ENCODE measurements at places on chromosomes 5 and 9.

- no peak for DNase-seq
These were observed 110.0 kb downstream of the COL5A1 start for GRCh38 chr9:134751622-134752021.

GRCh38 chr5:102153003-102153759, 142.9 kb downstream of the SLCO4C1 start:
- DNase-seq: no peak

GRCh38 chr5:10984021-10984715, 223.1 kb upstream of the DAP start:
- no peak for DNase-seq

GRCh38 chr9:75116306-75116705, 28.0 kb downstream of the OSTF1 start:
- DNase-seq: no peak

DNA sequence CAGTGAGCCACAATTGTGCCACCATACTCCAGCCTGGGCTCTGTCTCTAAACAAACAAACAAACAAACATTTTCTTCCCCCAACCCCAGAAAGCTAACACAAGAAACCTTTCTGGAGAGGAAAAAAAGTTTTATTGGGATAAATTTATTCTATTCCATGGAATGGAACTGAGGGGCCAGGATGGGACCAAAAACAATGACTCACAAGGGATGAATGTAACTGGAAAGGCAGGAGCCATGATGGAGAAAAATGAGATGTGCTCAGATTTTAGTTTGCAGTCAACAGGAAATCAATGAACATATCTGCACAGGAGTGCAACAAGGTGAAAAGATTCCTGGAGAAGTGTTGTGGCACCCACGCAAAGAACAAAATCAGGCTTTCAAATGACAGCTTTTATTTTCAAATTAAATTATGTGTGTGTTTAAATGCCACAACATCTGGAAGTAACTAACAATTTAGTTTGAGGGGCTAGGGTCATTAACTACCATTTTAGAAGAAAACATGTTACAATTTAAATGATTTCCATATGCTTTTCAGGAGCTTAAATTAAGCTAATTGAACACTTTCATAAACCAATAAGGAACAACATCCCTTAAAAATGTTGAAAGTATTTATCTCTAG, 208.6 kb downstream of the TSSK1B start:
- DNase-seq: no peak

GRCh38 chr5:178428341-178429155, 161.6 kb downstream of the COL23A1 start:
- no peak for DNase-seq

DNA sequence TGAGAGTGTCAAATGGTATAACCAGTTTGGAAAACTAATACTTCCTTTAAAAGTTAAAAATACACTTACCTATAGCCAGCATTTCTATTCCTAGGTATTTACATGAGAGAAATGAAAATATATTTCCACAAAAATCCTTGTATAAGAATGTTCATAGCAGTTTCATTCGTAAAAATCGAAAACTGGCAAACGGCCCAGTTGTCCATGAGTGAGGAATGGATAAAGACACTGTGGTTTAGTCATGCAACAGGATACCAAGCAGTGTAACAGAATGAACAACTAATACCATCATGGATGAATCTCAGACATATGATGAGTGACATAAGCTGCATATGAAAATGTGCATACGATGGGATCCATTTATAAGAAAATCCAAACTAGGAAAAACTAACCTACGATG, 136.7 kb downstream of the MACROH2A1 start:
- no peak for DNase-seq

DNA sequence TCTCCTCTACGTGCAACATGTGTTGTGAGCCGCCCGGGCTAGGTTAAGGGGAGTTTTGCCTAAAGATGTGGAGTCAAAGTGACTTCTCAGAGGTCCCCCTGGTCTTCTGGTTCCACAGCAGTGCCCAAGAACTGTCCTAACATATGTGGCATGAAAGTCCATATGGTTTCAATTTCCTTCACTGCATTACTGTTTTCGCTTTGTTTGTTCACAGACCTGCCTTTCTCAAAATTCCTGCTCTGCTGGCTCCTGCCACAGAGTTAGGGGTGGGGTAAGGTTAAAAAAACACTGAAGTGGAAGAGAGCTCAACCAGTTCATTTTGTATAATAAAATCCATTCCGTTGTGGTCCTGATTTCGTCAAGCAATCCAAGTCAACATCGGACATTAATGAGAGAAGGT, 289.4 kb downstream of the DMAC1 start:
- no peak for DNase-seq

DNA sequence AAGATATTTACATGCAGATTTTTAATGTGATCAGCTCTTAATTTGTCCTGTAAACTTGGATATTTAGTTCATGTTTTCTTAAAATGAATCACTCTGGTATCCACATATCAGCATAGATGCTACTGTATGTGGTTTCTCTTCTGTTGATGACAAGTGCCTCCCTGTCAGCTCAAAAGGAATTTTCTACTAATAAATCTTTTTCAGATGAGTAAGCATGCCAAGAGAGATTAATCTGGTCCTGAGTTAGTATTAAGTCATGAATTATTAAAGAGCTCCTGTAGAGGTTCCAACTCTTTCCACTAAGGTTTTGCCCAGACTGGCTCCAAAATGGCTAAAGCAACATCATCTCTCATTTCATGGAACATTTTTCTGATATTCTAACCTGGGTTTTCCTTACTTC, 129.2 kb downstream of the GOLPH3 start:
- DNase-seq: no peak

GRCh38 chr9:120710110-120710981, 3.9 kb downstream of the MEGF9 start:
- DNase-seq: no peak

DNA sequence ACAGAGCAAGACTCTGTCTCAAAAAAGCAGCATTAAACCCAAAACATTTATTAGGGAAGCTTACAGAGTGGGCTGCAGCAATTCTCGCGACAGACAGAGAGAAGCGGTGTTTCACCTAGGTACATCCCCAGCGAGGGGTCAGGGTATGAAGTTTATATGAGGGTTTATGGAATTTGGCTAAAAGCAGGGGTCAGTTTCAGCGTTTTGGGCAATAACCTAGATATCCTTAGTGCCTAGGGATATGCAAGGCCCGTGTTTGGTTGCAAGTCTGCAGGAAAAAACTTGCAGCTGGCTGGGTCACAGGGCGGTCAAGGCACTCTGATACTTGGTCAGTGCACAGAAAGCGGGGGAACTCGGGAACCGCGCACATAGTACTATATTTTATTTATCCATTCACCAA, 649 bp upstream of the GLE1 start:
- no peak for DNase-seq

- no peak for DNase-seq
These were observed 131.0 kb downstream of the NSG2 start for GRCh38 chr5:174176511-174176910.

DNA sequence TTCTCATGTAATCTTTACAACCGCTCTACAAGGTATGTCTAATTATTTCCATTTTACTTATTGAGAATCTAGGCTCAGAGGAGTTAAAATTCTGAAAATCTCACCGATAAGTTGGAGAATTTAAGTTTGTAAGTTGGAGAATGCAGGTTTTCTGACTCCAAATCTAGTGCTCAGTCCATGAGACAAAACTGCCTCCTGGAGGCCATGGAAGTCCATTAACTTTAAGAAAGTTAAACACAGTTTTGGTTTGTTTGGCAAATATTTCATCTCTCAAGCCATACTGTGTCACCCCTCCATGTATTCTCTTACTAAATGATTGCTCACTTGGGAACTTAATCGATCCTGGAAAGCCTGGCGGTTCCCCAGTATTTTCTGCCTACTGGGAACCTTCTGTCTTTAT, 52.6 kb downstream of the INIP start:
- DNase-seq: no peak

- DNase-seq: no peak
These were observed 188.3 kb downstream of the GNAQ start for GRCh38 chr9:77843076-77843870.

- DNase-seq: no peak
These were observed 44.7 kb upstream of the NKD2 start for GRCh38 chr5:963673-964531.

DNA sequence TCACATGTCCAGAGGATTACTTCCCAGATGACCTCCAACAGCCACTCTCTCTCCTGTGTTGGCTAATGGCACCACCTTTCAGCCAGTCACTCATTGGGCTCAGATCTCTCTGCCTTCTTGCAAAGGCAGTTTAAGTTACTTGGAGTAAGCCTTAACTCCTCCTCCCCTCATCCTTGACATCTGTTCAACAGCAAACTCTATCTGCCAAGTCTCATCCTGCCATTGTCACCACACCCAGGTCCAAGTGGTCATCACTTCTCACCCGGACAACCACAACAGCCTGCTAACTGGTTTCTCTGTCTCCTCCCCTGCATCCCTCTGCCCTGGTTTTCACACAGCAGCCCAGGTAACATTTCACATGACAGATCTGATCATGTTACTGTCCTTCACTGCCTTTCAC, 58.5 kb downstream of the DCP2 start:
- no peak for DNase-seq

- no peak for DNase-seq
These were observed 6.3 kb downstream of the IGIP start for GRCh38 chr5:140131967-140132409.

- no peak for DNase-seq
These were observed 203.3 kb downstream of the FOXD4L6 start for GRCh38 chr9:40925149-40925548.

DNA sequence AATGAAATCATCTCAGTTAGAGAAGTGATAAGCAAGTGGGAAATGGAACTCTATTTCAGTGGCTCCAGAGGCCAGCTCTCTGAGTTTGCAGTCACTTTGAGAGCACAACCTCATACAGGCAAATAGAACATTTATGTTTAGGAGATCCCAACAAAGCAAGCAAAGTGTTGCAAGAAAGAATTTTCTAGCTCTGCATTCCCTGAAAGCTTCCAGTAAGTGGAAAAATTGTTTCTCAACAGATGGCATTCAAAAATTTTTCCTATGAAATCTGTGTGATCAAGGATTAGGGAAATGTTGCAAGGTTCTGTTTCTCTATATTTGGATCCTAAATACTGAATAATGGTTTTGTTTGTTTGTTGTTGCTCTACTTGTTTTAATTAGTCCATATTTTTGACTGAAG, 764.2 kb upstream of the ZNF608 start:
- no peak for DNase-seq

DNA sequence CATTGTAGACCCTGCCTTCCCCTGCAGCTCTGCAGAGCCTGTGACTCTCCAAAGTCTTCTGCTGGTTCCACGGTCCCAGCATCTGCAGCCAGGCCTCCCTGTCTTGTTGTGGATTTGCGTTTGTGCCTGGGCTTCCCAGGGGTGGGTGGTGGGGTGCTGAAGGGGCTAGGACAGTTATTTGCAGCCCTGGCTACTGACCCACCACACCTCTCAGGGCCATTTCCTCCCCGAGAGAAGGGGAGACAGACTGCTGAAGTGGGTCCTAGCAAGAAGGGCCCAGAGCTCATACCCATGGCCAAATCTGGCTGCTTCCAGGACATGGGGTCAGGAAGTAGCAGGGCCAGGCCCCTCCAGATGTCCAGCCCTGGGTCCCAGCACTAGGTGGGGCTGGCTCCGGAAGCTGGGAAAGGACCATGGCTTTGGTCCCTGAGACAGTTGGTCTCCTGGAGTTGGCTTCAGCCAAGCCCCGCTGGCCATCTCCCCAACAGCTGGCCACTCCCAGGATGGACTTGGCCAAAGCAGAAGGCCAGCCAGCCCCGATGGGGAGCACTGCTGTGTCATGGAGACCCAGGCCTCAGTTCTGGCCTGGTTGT, 26.3 kb downstream of the GSN start:
- no peak for DNase-seq

- DNase-seq: no peak
These were observed 433.1 kb upstream of the DMAC1 start for GRCh38 chr9:8232726-8233125.

- DNase-seq: no peak
These were observed 48.9 kb downstream of the DAB2IP start for GRCh38 chr9:121700165-121700831.

GRCh38 chr9:122767817-122768216, 20.9 kb upstream of the OR5C1 start:
- no peak for DNase-seq

DNA sequence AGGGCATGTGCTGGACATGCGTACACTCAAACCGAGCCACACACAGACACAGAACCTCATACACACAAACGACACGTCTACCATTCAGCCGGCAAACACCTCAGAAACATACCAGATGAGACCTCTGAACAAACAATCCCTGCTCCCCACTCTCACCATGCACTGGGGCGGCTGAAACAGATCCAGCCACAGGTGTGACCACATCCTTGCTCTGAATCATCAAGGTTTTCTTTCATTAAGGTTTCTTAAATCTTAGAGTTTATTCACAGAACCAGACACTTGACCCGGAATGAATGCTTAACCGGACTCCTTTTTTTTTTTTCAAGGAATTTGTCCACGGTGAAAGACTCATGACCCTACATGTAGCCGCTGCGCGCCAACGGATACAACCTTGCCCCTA, 26.2 kb downstream of the TERT start:
- peak; percentile 5 for DNase-seq

DNA sequence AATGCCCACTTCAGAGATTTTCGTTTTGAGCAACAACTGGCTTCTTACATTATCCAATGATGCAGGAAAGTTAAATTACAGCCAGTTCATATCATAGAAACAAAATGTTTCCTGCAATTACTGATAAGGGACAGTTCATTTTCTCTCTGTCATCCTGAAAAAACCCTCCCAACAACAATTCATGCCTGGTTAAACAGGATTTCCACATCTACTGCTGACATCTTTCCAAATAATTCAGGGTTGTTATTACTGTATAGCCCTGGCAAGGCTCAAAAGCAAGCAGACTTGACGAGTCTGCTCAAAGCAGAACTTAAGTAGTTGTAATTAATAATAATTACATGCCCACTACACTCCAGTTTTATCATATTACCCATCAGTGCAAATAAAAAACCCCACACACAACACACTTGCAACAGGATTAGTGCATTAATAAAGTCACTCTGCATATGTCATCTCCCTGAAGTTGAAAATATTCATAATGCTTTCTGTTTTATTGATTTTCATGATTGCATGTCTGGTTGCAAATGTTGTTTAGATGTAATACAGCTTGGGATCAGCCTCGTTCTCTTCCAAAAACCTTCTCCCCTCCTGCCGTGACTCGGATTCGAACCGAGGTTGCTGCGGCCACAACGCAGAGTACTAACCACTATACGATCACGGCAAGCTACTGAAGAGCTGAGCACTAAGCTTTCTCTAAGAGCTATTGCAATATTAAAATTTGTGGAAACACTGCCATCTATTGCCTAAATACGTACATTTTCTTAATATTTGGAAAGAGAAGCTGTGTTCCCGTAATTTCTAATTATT, 119.6 kb upstream of the NFIB start:
- DNase-seq: no peak

DNA sequence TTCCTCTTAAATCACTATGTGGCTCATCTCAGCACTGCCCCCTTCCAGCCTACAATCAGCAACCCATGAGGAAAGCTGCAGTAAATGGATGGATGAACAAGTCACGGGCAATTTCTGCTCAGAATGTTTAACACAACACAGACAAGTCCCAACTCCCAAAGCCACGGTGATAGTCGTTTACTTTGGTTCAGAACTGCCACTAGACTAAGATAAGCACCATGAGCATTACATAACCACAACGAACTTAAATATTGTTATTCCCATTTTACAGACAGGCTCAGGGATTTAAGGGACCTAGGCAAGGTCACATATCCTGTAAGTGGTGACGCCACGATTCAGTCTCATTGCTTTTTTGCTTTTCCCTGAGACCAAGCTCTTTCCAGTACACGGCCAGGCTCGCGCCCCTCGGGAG, 2.0 kb upstream of the SMIM27 start:
- no peak for DNase-seq

All from stimulated activated CD8-positive, alpha-beta memory T cell treated with anti-CD3 and anti-CD28 coated beads, Interleukin-2, amount 100 ng/mL, for 1 hour (primary cell).